ENCODE measurements at places on chromosomes 2 and 18. TPM values are rescaled to one million over a fixed set of nuclear protein-coding genes. Genes with fewer than 3 reads are reported as not detected.
A peak's percentile ranks its signal among the peaks of the same experiment; 100 is the strongest.

DNA sequence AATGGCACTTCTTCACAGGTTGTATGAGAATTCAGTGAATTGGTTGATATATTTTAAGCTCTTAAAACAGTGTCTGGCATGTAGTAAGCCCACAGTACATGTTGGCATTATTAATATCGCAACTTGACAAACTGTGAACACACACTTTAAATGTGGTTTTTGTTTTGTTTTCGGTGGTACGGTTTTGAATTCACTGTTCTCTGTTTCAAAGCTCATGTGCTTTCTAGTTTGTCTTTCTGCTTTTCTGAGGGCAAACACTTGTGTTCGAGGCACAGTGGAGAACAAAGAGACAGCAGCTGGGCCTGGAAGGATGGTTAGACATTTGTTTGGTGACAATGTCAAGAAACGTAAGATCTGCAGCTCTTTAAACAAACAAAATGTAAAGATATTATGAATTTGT lies 276.5 kb upstream of the MC4R start:
- DNase-seq = no peak

DNA sequence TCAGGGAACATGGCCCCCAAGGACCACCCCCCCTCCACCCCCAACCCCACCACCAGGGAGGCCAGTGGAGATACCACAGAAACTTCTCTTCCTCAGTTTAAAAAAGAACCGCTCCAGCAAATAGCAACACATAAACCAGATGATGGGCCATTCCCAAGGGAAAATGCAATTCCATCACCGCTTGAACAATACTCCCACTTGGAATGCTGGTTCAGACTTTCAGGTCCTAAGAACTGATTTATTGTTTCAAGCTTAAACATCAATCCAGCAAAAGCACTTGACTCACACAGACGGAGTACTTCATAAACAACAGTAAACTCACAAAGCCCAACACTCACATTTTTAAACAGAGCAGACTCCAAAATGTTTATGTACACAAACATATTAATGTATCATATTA lies 6.9 kb downstream of the HDAC4 start:
- DNase-seq = no peak

- no peak for DNase-seq
Observed at GRCh38 chr2:23445450-23445868, 60.5 kb downstream of the KLHL29 start.

- DNase-seq = no peak
Observed at GRCh38 chr2:105584435-105585010, 160.2 kb upstream of the NCK2 start.

GRCh38 chr18:9826685-9827084 lies 59.1 kb upstream of the TXNDC2 start:
- DNase-seq = no peak

DNA sequence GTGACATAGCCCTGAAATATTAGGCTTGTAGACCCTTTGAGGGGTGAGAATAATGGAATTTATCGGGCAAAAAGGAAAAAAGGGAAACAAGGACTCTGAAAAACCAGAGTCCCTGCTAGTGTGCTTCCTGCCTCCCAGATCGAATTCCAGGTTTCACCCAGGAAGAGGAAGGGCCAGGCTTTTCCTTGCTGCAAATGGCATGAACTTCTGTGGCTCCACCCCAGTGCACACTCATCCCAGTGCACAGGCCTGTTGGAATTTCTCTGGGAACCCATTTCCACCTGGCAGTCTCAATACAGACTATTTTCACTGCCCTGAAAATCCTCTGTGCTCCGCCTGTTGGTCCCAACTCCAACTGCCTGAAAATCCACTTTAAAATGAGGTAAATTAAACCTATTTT lies 29.9 kb downstream of the C18orf54 start:
- DNase-seq = no peak

- no peak for DNase-seq
Observed at GRCh38 chr2:48445091-48445725, 84.7 kb upstream of the STON1 start.

GRCh38 chr2:44652701-44653100 lies 288.8 kb upstream of the SIX3 start:
- no peak for DNase-seq

DNA sequence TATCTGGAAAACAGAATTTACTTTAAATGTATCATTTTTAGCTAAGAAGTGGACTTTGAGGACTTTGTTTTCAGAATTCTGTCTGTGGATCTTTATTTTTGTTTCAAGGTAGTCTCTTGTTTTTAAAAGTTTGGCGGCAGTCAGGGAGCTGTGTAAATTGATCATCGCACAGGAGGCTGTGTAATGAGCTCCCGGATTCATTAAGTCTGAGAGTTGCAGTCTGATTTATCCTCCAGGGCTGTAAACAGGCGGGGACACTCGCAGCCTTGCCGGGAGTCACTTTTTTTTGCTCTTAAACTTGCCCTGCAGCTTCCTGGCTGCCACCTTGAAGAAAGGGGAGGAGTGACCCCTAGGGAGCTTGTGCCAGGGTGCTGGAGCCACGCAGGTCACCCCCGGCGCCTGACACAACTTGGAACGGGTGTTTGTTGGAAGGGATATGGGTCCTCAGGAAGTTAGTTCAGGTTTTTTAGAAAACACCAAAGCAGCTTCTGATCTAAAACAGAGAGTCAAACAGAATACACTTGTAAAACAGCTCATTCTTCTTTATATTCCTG lies 76.2 kb downstream of the DCDC2C start:
- DNase-seq = no peak

DNA sequence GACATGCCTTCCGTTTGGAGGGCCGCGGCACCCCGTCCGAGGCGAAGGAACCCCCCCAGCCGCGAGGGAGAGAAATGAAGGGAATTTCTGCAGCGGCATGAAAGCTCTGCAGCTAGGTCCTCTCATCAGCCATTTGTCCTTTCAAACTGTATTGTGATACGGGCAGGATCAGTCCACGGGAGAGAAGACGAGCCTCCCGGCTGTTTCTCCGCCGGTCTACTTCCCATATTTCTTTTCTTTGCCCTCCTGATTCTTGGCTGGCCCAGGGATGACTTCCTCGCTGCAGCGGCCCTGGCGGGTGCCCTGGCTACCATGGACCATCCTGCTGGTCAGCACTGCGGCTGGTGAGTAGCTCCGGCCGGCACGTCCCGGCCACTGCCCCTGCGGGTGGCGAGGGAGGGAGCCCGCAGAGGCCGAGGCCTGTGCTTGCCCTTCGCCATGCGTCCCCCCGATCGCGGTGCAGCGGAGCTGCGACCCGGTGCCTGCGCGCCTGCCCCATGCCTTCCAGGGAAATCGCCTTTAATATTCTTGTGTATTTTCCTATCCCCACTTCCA lies 1.2 kb downstream of the BMPR2 start:
- DNase-seq = no peak

DNA sequence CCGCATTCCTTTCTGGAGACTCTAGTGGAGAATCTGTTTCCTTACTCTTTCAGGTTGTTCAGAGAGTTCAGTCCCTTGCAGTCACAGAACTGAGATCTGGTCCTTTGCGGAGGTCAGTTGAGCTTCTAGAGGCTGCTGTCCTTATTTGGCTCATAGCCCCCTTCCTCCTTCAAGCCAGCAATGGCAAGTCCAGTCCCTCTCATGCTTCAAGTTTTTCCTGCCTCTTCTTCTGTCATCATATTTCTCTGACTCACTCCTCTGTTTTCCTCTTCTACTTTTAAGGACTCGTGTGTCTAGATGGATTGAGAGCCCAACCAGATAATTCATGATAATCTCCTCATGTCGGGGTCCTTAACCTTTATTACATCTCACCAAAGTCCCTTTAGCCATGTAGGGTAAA lies 173.5 kb upstream of the FOSL2 start:
- no peak for DNase-seq

GRCh38 chr2:193837111-193837738 lies 1642.5 kb upstream of the TMEFF2 start:
- no peak for DNase-seq

GRCh38 chr18:75070625-75071483 lies 138.1 kb downstream of the PTGR3 start:
- peak; percentile 70 for DNase-seq

DNA sequence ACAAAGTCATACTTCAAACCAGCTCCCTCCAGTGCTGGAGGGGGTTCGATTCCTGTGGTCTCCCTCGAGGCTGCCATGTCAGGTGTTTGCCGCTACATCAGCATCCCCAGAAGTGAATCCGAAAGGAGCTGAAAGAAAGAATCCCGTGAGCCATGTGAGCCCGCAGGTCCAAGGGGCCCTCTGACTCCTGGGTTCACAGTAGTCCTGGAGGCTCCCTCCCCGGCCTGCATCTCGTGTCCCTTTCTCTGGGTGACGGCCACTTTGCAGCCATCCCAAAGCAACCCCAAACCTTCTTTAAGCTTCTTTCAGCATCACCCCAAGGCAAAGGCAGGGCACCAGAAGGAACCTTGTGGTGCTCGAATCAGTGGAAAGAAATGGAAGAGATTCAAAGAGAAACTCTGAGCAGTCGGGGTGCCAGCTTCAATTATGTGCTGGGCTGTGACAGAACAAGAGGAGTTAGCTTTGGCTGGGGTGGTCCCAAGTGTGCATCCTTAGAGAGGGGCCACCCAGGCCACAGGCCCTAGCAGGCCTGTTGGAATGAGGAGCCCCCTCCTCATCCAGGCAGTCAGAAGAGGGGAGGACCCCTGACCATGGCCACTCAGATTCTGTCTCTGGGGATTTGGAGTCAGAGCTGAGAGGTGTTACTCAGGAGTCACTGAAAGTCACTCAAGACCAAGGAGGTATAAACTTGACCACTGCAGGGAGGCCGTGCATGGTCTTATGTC lies 59.7 kb downstream of the CIB4 start:
- DNase-seq = no peak

- no peak for DNase-seq
Observed at GRCh38 chr2:207139552-207139951, 26.2 kb downstream of the KLF7 start.

DNA sequence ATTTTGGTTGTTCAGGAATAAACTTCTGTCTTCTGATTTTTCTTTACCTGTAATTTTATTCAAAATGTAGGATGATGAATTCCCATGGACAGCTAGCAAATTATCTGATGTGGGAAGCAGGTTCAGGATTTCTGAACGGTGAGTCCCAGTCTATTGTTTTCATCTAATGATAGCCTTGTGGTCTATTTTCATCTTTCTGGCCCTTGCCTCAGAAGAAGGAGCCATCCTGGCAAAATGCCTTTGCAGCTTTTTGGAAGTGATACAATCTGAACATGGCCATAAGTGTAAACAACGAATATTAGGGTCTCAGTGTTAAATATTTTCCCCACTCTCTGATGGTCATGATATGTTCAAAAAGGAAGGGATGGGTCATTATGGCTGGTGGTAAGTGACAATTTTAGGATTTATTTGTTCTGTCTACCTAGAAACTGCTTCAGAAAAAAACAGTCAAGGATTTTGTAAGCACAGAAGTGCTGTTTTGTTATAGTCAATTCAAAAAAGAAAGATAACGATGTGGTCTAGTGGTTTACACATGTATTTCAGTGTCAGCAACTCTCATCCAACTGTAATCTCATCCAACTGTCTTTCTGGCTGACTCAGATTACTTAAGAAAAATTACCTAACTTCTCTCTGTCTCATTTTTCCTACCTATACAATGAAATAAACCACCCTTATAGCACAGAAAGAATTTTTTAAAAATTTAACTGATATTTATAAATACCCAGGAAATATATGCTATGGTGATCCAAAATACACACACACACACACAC lies 272.6 kb upstream of the ERBB4 start:
- no peak for DNase-seq

GRCh38 chr2:22486343-22486742 lies 898.6 kb upstream of the KLHL29 start:
- DNase-seq = no peak

DNA sequence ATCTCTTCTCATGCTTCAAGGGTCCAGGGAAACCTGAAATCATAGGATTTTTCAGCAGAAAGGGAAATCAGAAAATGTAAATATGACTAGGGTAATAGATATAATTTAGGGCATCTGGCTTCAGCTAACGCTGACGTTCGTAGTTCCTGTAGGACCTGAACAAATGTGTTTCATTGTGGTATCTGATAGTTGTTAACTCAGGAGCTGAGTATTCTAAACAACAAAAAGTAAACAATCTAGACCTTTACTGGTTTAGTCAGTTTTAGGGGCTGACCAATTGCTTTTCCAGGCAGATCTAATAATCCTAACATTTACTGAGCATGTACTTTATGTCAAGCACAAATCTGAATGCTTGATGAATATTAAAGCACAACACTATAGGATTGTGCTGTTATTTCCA lies 114.8 kb downstream of the GALNT1 start:
- DNase-seq = no peak

DNA sequence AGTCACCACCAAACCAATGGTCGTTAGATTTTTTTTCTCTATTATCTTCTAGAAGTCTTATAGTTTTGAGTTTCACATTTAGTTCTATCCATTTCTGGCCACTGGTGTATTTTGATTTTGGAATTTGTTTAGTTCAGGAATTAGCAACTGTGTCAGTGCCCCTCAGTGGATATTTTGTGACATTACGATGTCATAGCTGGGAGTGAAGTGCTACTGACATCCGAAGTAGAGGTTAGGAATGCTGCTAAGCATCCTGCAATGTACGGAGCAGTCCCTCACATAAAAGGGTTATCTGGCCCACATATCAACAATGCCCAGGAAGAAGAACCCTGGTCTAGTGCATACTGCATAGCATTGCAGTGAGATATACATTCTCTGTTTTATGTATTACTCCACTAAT lies 157.4 kb upstream of the RGPD4 start:
- no peak for DNase-seq

GRCh38 chr2:72027426-72028161 lies 120.1 kb downstream of the CYP26B1 start:
- DNase-seq = no peak

DNA sequence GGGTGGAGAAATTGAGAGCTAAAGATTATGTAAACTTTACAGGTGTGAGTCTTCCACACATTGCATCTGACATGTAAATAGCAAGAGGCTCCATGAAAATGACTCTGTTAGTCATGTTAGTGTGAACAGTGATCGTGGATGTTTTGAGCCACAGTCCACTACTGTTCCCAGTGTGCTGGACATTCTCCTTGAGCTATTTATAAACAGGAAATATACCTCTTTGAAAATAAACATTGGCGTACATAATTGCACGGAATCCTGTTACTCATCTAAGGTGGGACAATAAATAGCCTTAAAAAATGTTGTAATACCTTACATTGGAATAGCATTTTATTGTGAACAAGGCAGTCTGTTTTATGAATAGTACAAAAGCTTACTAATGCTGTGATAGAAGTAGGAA lies 37.0 kb downstream of the LIMS1 start:
- no peak for DNase-seq

DNA sequence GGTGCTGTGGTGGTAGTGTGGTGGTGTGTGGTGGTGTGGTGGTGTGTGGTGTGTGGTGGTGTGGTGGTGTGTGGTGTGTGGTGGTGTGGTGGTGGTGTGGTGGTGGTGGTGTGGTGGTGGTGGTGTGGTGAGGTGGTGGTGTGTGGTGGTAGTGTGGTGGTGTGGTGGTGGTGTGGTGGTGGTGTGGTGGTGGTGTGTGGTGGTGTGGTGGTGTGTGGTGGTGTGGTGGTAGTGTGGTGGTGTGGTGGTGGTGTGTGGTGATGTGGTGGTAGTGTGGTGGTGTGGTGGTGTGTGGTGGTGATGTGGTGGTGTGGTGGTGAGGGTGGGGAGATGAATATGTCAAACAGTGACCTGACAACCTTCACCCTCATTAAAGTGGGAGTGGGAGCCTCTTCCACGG lies 55.6 kb upstream of the DLGAP1 start:
- DNase-seq = no peak

Gene LIMS2
- total RNA-seq = 5.1 TPM

Gene NYAP2
- not detected for total RNA-seq

Gene IL36B
- total RNA-seq = not detected

Gene LOXHD1
- total RNA-seq = not detected

Gene WDFY1
- total RNA-seq = 17.9 TPM

Gene NGEF
- total RNA-seq = not detected

Gene TMEM198
- 3.3 TPM for total RNA-seq

Gene ABCB11
- not detected for total RNA-seq

Gene C2orf78
- total RNA-seq = not detected

Gene FAM124B
- total RNA-seq = 0.34 TPM

Gene SPATA3
- not detected for total RNA-seq
